ENCODE measurements at places on chromosomes 16 and 17.

GRCh38 chr16:50202926-50203624 lies 50.0 kb downstream of the TENT4B start:
- DNase-seq: no peak

DNA sequence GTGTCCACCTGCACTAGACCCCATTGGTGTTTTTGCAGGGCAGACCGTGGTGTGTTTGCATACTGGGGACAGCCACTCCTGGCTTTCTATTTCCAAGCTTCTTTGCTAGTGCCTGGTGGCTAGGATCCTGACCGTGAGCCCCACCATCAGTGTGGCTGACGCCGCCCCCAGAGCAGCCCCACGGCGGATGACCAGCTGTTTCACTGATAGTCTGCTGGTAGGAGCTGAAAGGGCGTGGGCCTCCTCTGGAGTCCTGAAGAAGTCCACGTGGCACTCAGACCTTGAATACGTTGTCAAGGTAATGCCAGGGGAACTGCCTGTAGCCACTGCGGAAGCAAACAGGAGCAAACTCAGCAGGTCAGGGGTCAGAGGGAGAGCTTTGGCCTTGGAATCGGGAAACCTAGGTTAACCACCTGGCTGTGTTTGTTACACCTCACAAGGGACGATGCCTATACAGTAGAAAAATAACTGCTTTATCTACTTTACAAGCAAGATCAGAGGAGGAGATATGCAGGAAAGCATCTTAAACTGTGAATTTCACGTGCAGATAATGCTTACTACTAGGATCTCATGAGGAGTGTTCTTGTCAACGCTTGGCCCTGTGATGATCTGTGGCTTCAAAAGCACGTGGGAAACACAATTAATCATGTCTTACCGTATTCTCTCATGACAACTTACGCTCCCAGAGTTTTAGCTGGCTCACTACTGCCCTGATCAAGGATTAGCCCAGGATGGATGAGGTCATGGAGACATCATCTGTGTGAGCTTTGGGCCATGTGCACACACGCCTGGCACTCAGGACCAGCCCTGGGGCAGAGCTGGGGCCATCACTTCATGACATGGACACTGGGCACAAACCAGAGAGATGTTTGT lies 30.3 kb downstream of the ALDH3A2 start:
- DNase-seq: no peak

DNA sequence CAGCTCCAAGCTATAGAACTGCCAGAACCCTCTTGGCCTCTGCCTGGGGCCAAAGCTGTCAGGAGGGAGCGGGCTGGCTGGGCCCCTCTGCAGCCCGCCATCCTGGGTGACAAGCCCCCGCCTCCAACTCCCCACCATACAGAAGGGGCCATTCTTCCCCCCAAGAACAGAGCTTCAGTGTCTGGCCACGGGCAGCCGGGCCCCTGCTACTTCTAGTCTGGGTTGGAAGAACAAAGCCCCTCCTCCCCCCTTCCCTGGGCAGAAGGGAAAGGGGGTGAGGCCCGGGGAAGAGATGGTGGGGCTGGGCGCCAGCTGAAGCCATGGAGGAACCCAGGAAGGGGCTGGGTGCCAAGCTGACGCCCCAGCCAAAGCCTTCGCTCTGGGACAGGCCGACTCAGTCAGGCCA lies 9.0 kb downstream of the NAT9 start:
- no peak for DNase-seq

- DNase-seq: no peak
These were observed 500.1 kb downstream of the MAF start for GRCh38 chr16:79100447-79100846.

DNA sequence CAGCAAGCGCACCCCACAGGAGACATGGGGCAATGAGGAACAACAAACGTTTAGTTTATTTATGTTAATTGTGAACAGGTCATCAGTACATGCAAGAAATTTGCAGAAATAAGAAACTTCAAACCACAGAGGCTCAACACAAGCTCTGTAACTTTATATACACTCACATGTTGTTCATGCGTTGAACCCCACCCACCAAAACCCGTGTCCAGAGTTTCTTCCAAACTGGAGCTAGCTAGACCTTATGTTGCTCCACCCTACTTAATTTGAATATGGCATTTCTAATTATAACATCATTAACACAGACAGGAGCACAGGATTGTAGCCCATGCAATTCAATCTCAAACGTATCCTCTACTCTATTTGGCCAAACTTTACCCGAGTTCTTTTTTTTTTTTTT lies 192.1 kb downstream of the ZNF18 start:
- DNase-seq: no peak

- no peak for DNase-seq
These were observed 67.3 kb upstream of the BCAR1 start for GRCh38 chr16:75318737-75319136.

- no peak for DNase-seq
These were observed 8.9 kb upstream of the NME1 start for GRCh38 chr17:51144266-51145022.

GRCh38 chr16:85525420-85526184 lies 87.5 kb upstream of the GSE1 start:
- DNase-seq: no peak

- DNase-seq: peak; percentile 96
These were observed 14.4 kb upstream of the CA4 start for GRCh38 chr17:60135151-60135950.

DNA sequence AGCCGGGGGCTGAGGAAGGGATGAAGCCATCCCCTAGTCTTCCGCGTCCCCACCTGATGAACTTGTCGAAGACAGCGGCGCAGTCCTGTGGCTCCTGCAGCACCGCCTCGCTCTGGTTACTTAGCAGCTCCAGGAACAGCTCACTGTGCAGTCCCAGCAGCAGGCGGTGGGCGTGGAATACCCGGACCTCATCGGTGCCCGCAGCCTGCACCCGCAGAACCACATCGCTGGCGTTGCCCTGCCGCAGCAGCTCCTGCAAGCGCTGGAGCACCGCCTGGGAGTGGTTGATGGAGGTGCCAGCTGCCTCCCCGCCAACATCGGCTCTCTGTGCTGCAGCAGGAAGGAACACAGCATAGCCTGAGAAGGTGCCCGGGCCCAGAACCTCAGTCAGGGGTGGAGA lies 1.8 kb downstream of the BTBD17 start:
- no peak for DNase-seq

- DNase-seq: no peak
These were observed 10.1 kb upstream of the ERCC4 start for GRCh38 chr16:13909872-13910303.

DNA sequence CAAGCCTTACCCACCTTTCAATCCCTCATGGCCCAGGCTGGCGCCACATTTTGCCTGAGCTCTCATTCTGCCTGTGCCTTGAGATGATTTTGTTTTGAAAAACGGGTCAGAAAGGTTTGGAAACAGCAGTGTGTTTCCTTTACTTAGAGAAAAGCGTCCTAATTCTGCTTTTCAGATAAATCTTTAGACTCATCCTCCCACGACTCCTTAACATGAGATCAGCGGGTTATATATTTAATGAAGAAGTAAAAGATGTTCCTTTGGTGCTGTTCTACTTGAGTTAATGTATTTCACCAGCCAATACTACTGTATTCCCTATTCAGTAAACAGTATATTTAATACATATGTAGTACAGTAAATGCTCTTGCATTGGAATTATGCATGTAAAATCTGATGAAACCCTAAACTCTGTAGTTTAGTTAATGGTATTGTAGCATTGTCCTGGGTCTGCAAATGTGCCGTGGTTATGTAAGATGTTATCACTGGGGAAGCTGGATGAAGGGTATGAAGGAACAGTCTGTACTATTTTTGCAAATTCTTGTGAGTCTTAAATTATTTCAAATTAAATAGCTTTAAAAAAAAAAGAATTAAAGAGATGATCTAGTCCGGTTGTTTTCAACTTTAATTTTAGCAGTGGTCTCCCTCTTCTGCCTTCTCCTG lies 199.4 kb upstream of the CACNG5 start:
- no peak for DNase-seq

GRCh38 chr16:16092925-16093627 lies 130.2 kb downstream of the ABCC6 start:
- DNase-seq: no peak
